Mesenteric fat pad (tissue), 1 donor: ENCODE measurements at places on chromosomes 12 and 14. TPM values are rescaled to one million over a fixed set of nuclear protein-coding genes. Genes with fewer than 3 reads are reported as not detected.

The NGB gene
- not detected for total RNA-seq

The TSPAN9 gene
- total RNA-seq = 36.9 TPM

The RHOJ gene
- 14.5 TPM for total RNA-seq

The TTC9 gene
- total RNA-seq = 0.51 TPM

The HPD gene
- total RNA-seq = 2.2 TPM

The FAM90A1 gene
- total RNA-seq = 0.48 TPM

The PXMP2 gene
- 11.7 TPM for total RNA-seq

The TEAD4 gene
- total RNA-seq = 19.2 TPM
